Naive thymus-derived CD8-positive, alpha-beta T cell (primary cell): ENCODE measurements at places on chromosomes 1 and 21. TPM values are rescaled to one million over a fixed set of nuclear protein-coding genes. Genes with fewer than 3 reads are reported as not detected.

- DNase-seq, result no peak
These were observed 81.5 kb upstream of the EDEM3 start for GRCh38 chr1:184836141-184836540.

- DNase-seq, result no peak
These were observed 290.5 kb downstream of the VAV3 start for GRCh38 chr1:107674486-107674885.

GRCh38 chr21:37877888-37878684 lies 38.2 kb downstream of the KCNJ6 start:
- no peak for DNase-seq

GRCh38 chr1:83808536-83808935 lies 190.4 kb downstream of the TTLL7 start:
- DNase-seq, result no peak

RHBG gene
- not detected for total RNA-seq

- DNase-seq, result no peak
These were observed 5.9 kb downstream of the DUSP10 start for GRCh38 chr1:221735999-221736398.

DNA sequence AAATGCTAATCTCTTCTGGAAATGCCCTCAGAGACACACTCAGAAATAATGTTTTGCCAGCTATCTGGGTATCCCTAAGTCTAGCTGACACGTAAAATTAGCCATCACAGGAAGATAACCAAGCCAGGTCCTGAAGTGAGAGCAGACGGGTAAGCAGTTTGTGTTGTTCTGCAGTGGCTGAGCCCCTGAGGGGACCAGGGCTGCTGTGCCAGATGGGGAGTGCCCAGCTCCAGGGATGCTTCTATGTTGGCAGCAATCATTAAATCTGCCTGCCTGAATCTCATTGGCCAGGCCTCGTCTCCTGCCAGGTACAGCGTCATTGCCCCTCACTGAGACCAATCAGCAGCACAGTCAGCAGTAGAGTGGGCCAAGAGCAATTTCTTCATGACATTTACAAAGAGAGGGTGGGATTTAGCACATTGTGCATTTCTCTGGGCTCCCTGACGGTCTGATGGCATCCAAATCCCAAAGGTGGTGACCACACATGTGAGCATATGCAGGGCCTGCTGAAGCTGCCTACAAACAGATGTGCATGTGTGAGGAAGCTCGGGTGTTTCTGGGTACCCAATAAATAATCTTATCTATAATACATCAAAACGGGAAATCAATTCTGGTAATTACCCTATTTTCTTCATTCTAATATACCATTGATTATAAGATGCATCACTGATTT lies 58.7 kb upstream of the LRRN2 start:
- no peak for DNase-seq

PROK1 gene
- not detected for total RNA-seq

EFNA1 gene
- total RNA-seq, result 8.6 TPM

DNA sequence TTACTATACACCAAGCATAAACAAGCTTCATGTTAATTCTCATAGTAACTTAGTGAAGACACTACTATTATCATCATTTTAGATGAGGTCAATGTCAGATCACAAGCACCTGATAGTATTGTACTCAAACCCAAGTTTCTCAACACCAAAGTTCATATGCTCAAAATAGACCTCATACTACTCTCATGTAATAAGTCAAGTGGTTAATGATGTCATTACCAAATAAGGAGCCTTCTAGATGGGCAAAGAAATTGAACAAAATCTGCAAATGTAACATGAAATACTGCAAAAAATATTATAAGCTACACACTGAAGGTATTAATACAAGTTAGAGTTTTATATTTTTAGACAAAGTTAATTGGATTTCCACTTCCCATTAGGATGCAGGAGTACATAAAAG lies 144.0 kb upstream of the CHRM3 start:
- no peak for DNase-seq

DNA sequence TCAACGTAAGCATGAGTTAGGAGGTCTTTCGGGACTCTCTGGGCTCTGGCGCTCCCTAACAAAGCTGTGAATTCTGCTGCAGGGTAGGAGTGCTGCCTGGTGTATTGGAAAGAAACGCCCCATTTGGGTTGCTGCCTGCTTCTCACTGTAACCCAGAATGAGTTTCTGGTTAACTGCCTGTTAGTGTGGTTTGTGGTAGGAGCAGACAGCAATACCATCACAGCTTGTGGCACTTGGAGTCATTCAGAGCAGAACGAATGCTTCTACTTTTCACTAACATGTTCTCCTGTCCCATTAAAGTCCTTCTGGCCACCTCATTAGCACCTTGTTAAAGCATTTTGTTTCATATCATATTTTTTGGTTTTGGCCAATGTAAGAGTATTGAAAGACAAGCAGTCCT lies 18.1 kb downstream of the MAP3K7CL start:
- DNase-seq, result no peak

DNA sequence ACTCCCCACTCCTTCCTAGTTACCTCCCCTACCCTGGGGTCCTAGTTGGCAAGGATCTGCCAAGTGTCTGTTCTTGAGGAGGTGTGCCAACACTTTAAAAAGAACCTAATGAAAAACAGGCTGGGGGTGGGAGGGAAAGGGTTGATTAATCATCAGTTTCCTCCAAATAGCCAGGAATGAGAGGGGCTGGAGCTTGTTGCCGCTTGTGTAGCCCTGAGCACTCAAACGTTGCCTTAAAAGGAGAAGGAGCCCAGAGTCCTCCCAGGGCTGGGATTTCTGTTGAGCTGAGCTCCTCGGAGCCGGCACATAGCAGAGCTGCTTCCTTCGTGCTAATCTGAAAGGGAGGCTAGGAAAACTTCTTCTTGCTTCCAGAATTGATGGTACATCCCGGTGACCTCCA lies 15.9 kb downstream of the SHISA4 start:
- no peak for DNase-seq

GOLT1A gene
- total RNA-seq, result not detected

OR2AK2 gene
- not detected for total RNA-seq

CCDC190 gene
- total RNA-seq, result not detected

DNA sequence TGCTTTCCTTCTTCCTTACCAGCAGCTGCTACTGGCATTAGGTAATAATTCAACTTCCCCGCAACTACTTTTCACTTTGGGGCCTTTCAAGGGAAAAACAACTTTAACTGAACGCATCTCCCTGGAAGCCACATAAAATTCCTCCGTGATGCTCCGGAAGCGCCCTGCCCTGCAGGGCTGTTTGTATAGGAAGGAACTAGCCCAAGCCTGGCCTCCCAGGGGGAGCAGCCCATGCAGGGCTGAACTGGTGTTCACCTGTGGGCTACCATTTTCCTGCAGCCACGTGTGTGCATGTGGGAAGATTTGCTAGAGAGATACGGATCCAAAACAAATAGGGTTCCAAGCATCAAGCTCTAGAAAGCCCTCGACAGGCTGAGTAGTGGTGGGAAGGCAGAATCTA lies 14.4 kb downstream of the CLDN14 start:
- no peak for DNase-seq

APCS gene
- total RNA-seq, result not detected
